ENCODE measurements at places on chromosomes 16 and 17. TPM values are rescaled to one million over a fixed set of nuclear protein-coding genes. Genes with fewer than 3 reads are reported as not detected.

SLC6A2 gene
- total RNA-seq = 0.27 TPM

- peaks cover 6% of the 10 kb centered on the region for H3K27me3 ChIP-seq
- H3K36me3 ChIP-seq = no peaks in the 10 kb centered on the region
- no peak overlapping the region for H3K4me3 ChIP-seq
Measured at GRCh38 chr16:29779474-29779873, 1.4 kb downstream of the ZG16 start.

PLXDC1 gene
- total RNA-seq = 0.28 TPM

DNA sequence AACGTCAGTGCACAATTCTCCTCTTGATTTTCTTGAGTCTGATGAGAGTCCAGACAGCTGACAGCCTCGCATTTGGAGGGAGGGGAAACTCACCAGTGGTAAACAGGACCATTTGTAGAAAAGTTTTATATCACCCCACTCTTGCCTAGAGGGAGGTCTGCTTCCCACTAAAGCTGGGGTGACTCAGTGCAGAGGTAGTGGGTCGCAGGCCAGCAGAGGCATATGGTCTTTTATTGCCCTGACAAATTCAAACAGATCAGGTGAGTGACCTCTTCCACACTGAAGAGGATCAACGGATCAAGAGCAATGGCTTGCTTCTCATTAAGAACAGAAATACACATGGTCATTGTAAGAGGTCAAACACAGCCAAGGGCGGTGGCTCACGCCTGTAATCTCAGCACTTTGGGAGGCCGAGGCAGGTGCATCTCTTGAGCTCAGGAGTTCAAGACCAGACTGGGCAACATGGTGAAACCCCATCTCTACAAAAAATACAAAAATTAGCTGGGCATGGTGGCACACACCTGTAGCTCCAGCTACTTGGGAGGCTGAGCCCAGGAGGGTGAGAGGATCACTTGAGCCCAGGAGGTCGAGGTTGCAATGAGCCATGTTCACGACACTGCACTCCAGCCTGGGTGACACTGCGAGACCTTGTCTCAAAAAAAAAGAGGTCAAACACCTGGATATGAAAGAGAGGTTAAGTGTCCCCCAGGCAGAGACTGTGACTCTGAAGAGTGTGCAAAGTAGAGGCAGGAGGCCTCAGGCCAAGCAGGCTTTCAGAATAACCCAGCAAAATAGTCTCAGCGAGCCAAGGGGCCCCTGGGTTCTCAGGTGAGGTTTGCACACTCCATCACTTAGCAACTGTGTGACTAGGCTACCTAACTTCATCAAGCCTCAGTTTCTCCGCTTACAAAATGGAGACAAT is 56.5 kb upstream of the ERN1 start:
- no peaks in the 10 kb centered on the region for H3K27me3 ChIP-seq
- no peak overlapping the region for H3K27ac ChIP-seq
- H3K4me1 ChIP-seq = no peaks in the 10 kb centered on the region
- no peak overlapping the region for H3K4me3 ChIP-seq
- H3K36me3 ChIP-seq = no peaks in the 10 kb centered on the region
- DNase-seq = no peak

DNA sequence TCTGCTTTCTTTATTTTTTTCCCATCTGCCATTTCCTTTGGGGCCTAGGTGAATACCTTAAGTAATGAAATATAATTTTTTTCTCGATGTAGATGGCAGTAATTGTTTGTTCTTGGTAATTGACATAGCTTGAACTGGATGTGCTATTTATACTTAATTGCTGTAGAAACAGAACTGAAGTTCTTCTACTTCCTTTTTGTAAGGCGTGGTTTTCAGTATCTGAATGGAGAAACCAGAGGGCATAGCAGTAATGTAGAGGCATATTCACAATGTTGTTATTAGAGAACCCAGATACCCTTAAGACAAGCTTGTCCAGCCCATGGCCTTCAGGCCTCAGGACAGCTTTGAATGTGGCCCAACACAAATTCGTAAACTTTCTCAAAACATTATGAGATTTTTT is 16.4 kb downstream of the ATP6V0A1 start:
- H3K4me1 ChIP-seq = no peaks in the 10 kb centered on the region
- H3K27ac ChIP-seq = no peak overlapping the region
- DNase-seq = no peak

WFDC1 gene
- total RNA-seq = 0.76 TPM

TEKT5 gene
- total RNA-seq = 0.52 TPM

CACNG4 gene
- total RNA-seq = 4.1 TPM

- H3K4me3 ChIP-seq = no peak overlapping the region
- H3K36me3 ChIP-seq = peaks cover 55% of the 10 kb centered on the region
- H3K4me1 ChIP-seq = no peaks in the 10 kb centered on the region
- no peak overlapping the region for H3K27ac ChIP-seq
Measured at GRCh38 chr17:51189628-51190027, 23.4 kb downstream of the NME2 start.

DNA sequence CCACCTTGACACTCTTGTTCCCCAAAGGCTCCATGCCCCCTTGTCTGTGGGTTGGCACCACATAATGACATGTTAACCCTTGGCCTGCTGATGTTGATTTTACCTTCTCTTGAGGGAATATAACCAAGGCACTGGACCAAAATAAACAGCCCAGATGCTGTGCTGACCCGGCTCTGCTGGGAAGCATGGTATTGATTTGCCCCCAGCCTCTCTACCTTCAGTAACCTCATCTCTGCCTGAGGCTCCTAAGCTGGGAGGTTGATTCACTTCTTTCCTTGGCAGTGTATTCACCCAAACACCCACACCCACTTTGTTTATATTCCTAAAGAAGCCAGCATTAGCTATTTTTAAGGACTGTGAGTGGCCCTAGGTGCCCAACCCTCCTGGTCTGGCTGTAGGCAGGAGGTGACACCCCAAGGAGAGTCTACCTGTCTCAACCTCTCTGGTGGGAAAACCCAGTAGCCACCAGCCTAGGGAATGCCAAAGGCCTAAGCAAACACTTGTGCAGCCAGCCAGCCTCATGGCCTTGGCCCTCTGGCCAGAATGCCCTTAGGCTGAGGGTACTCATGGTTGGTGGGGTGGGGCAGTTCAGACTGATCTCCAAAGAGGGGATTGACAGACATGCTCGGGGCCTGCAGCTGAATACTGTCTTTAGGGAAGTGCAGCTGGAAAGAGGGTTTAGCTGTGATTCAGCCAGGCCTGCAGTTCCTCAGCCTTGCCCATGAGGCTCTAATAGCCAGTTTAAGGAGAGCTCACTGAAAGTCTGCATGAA is 42.7 kb downstream of the GNAO1 start:
- H3K27ac ChIP-seq = no peak overlapping the region
- H3K4me3 ChIP-seq = no peak overlapping the region
- DNase-seq = no peak
- no peaks in the 10 kb centered on the region for H3K27me3 ChIP-seq
- H3K36me3 ChIP-seq = no peaks in the 10 kb centered on the region

C1QL1 gene
- 14.4 TPM for total RNA-seq

All from GM23338 (cell line).